Lung microvascular endothelial cell (primary cell): ENCODE measurements at places on chromosomes 5 and 9. TPM values are rescaled to one million over a fixed set of nuclear protein-coding genes. Genes with fewer than 3 reads are reported as not detected.

IRX1 gene
- total RNA-seq: under 0.01 TPM in 1 of 2 replicates, not detected in the other

CCDC183 gene
- total RNA-seq: 0.22 and 1.4 TPM in 2 replicates

ANKRD18B gene
- total RNA-seq: under 0.01 and 0.22 TPM in 2 replicates

TAF11L9 gene
- not detected in 2 replicates for total RNA-seq

ALDOB gene
- total RNA-seq: 0.20 and 0.22 TPM in 2 replicates

HTR1A gene
- not detected in 2 replicates for total RNA-seq

IER5L gene
- total RNA-seq: 13.1 and 20.4 TPM in 2 replicates

SH3TC2 gene
- 4.0 and 15.0 TPM in 2 replicates for total RNA-seq

RASEF gene
- total RNA-seq: under 0.01 TPM in 2 replicates

CDKN2A gene
- total RNA-seq: 0.60 and 13.3 TPM in 2 replicates

ARRDC3 gene
- 61.0 and 95.6 TPM in 2 replicates for total RNA-seq

C5orf58 gene
- total RNA-seq: not detected in 2 replicates

MCTP1 gene
- 29.9 and 55.8 TPM in 2 replicates for total RNA-seq

LRRTM2 gene
- total RNA-seq: 0.40 and 1.3 TPM in 2 replicates

PROB1 gene
- total RNA-seq: 2.8 and 7.3 TPM in 2 replicates

PLPPR1 gene
- total RNA-seq: under 0.01 TPM in 1 of 2 replicates, not detected in the other

SLC36A1 gene
- total RNA-seq: 1.4 and 1.5 TPM in 2 replicates

LRRC70 gene
- total RNA-seq: 38.6 and 81.5 TPM in 2 replicates

AMBP gene
- not detected in 2 replicates for total RNA-seq

GADD45G gene
- total RNA-seq: under 0.01 TPM in 1 of 2 replicates, not detected in the other

ALAD gene
- 10.9 and 14.1 TPM in 2 replicates for total RNA-seq

CCDC180 gene
- 0.44 and 1.6 TPM in 2 replicates for total RNA-seq

GLRA1 gene
- total RNA-seq: not detected in 2 replicates

CDC26 gene
- 33.7 and 34.2 TPM in 2 replicates for total RNA-seq

QRFP gene
- not detected in 2 replicates for total RNA-seq

FCN2 gene
- not detected in 2 replicates for total RNA-seq

TSSK1B gene
- not detected in 2 replicates for total RNA-seq

TEX10 gene
- 18.5 TPM in 2 replicates for total RNA-seq

BTNL8 gene
- under 0.01 and 0.20 TPM in 2 replicates for total RNA-seq

SPINK7 gene
- total RNA-seq: not detected in 2 replicates
